AG09319 (cell line): ENCODE measurements at places on chromosomes 5 and 9.

- DNase-seq, result no peak
Observed at GRCh38 chr5:150303660-150304386, 1.1 kb upstream of the ARSI start.

DNA sequence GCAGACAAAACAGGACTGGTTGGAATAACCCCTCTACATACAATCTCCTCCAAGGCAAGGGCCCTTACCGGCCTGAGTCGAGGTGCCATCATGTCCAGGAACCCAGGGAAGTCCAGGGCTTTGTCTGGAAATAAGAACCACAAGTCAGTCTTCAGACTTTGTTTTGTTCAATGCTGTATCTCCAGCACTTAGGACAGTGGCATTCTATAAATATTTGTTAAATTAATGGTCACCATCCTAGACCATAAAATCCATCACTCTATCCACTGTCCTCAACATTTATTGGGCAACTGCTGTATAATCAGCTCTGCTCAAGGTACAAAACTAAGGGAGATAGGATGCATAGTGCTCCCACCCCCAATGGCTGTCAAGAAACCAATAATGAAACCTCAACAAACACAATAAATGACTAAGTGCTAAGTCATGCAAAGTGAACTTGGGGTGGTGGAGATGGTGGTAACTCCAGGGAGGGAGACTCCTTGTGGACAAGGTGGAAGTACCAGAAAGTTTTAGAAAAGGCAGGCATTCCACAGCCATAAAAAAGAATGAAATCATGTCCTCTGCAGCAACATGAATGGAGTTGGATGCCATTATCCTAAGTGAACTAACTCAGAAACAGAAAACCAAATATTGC is 5.0 kb downstream of the RELL2 start:
- DNase-seq, result no peak

DNA sequence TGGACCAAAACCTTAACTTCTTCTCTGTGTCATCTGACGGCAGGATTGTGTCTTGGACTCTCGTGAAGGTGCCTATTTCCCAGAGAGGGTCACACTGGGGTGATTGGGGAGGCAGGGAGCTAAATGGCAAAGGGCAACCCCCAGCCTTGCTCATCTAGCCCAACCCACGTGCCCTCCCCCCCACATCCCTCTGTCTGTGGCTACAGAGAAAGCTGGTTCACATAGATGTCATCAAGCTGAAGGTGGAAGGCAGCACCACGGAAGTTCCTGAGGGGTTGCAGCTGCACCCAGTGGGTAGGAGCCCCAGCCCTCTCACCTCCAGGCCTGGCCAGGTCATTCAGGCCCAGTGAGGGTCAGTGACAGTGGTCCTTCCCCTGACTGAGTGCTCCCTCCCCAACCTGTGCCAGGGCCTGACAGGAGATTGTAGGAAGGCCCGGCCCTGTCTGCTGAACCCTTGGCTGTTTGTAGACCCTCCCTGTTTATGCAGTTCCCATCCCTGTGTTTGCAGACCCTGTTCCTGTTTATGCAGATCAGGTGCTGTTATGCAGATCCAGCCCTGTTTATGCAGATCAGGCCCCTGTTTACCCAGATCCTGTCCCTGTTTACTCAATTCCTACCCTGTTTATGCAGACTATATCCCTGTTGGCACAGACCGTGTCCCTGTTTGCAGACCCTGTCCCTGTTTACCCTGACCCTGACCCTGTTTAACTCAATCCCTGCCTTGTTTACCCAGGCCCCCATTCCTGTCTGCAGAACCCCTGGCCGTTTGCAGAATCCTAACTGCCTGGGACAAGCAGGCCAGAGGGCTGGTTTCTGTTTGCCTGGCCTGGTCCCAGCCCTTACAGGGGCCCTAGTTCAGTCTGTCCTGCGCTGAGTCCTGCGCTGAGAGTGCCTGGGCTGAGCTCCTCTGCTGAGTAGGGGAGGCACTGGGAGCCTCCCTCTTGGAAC is 10.4 kb downstream of the ENHO start:
- no peak for DNase-seq

GRCh38 chr9:127608104-127608966 is 3.7 kb upstream of the STXBP1 start:
- no peak for DNase-seq
